Activated T-cell treated with anti-CD3 and anti-CD28 coated beads, Interleukin-2, amount 50 U/mL, for 48 hours (primary cell): ENCODE measurements at places on chromosomes 4 and X.

DNA sequence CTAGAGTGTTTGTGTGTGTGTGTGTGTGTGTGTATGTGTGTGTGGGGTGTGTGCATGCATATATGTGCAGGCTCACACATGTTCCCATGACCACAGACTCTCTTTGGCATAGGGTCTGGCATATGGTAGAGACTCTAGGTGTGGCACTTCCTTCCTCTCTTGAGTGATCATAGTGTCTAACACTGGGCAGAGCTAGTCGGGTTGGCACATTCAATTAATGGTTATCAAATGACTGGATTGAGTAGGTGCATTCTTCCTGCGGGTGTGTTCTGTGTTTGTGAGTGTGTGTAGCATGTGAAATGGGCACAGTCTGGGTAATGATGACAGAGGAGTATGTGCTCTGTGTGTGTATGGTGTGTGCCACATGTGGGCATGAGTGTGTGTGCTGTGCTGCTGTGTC is 106.5 kb downstream of the EFNB1 start:
- DNase-seq, result no peak

GRCh38 chrX:22057667-22058066 is 25.5 kb downstream of the PHEX start:
- no peak for DNase-seq

- DNase-seq, result no peak
Observed at GRCh38 chr4:69078852-69079251, 17.4 kb upstream of the UGT2B7 start.

DNA sequence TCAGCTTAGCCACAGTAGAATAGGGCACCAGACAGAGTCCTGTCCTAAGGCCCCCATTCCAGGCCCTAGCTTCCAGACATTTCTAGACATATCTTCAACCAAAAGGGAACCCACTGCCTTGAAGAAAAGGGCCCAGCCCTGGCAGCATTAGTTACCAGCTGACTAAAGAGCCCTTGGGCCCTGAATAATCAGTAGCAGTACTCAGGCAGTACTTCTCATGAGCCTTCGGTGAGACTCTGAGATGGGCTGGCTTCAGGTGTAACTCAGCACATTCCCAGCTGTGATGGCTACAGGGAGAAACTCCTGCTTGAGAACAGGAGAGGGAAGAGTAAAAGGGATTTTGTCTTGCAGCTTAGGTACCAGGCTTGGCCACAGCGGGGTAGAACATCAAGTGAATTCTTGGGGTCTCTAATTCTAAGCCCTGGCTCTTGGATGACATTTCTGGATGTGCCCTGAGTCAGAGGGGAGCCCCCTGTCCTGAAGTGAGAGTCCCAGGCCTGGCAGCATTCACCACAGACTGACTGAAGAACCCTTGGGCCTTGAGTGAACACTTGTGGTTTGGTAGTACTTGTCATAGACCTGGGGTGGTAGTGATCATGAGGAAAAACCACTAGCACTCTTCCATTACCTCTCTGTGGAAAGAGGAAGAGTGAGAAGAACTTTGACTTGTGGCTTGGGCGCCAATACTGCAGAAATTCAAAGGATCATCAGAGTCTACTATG is 170.1 kb downstream of the ATP10D start:
- DNase-seq, result no peak

GRCh38 chrX:7088968-7089615 is 58.4 kb upstream of the STS start:
- DNase-seq, result peak; percentile 48

- no peak for DNase-seq
Observed at GRCh38 chr4:40020221-40020620, 36.4 kb upstream of the N4BP2 start.

- DNase-seq, result no peak
Observed at GRCh38 chrX:5306654-5307121, 922.0 kb downstream of the NLGN4X start.

DNA sequence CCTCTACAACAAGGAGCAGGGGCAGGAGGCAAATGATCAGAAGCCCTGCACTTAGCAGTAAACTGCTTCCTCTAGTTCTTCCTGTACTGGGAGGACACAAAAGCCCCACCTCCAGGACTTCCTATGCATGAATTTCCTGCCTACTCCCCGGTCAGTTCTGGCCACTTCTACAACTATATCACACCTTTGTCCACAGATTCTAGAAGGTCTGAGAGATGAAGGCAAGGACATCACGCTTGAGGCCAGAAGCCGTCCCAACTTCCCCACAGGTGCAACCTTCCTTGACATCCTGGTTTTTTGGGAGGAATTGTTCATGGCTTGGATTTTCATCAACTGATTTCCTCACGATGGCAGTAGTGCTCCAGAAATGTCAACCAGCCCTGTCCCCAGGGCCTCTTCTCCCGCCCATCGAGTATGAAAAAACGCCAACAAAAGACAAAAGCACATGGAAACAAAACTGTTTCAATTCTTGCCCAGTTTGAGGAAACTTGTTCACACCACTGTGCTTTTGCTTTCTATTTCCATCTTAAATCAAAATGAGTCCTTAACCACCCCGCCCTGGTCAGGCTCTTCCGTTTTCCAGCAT is 206.5 kb upstream of the STK26 start:
- peak; percentile 79 for DNase-seq

- no peak for DNase-seq
Observed at GRCh38 chr4:65007841-65008439, 598.7 kb upstream of the TECRL start.

DNA sequence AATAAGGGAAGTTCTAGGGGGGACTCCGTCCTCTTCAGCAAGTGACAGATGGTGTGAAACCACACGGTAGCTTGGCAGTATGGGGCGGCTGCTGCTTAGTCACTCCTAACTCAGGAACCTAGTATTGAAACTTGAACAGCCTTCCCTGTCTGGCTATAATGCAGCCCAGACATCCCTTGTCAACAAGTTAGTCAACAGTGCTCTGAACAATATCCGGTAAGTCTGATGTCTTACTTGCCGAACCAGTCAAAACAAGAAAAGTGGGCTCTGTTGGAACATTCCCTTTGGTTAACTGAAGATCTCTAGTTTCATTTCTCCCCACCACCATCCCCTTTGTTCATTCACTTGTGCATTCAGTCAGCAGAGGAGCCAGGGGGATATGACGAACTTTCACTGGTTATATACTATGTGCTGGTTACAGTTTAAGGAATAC is 18.7 kb upstream of the CXCL13 start:
- DNase-seq, result peak; percentile 70

- DNase-seq, result peak; percentile 60
Observed at GRCh38 chr4:6198768-6199421, 1.5 kb downstream of the JAKMIP1 start.

GRCh38 chr4:140211693-140212092 is 57.7 kb upstream of the MAML3 start:
- DNase-seq, result no peak

DNA sequence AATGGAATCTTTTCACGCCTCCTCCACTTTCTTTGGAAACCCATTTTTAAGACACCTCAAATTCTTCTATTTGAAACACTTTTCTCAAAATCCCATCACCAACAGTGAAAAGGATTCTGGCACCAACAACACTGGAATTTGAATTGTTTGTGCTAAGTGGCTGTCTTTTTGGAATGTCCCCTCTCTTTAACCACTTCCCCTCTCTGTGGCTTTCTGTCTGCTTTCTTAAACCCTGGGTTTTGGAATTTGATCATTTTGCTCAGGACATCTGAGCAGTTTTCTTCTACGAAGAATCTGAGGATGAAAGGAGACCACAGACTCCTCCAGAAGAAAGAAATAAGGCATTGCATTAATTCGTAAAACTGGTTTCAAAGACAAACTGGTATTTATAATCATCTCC is 89.0 kb downstream of the MXRA5 start:
- DNase-seq, result no peak

DNA sequence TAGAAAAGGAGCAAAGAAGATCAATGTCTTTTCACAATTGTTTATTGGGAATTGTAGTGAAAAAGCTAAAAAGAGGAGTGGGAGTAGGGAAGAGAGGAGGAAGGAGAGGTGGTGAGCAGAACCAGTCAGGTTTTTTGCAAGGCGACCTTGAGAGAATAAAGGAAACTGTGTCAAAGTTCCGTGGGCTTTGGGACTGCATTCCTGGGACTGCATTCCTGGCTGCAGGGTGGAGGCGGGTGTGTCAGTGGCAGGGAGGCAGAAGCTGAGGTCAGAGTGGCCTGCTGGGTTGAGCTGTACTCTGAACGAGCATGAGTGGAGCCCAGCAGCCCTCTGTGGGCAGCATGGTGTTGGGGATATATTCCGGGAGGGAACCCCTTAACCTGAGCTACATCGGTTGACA is 66.8 kb upstream of the UCP1 start:
- no peak for DNase-seq

DNA sequence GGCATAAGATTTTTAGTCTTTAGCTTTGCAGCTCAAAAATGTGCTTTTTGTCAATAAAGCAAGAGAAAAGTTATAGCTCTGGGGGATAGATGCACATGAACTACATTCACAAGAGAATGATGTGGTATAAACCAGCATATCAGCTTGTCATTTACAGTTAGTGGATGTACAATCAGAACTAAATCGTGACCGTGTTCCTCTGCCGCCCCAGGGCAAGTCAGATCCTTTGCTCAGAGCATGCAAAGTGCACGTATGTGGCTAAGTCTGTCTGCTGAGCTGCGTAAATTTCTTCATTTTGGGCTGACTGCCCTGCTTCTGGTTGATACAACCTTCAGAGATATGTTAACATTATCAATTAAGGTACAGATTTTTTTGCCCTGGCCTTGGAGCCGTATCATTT is 9.3 kb downstream of the PGM2 start:
- DNase-seq, result no peak

DNA sequence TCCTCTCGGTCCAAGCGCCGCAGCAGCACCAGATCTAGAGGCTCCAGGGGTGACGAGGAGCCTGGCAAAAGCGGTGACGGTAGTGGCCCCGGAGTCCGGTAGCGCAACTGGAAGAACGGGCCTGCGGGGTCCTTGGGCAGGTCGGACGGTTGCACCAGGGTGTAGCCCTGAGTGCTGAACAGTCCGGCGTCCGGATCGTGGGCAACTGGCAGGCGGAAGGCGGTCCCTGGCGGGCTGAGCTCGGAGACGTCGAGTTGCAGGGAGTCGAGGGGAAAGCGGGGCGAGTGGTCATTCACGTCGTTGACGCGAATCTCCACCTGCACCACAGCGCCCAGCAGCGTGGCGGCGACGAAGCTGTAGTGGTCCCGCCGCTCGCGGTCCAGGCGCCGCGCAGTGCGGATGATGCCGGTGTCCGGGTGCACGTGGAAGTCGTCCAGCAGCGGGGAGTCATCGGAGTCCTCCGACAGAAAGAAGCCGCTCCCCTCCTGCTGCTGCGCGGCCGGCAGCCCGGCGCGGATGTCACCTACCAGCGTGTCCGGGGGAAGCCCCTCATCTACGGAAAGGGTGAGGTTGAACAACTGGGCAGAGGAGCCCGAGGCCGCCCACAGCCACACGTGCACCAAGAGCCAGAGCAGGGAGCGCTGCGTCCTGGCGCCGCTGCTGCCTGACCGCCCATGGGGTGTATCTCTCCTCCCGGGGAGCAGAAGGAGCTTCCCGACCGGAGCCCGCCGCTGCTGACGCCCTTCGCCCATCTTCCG is 837 bp downstream of the DCHS2 start:
- DNase-seq, result peak; percentile 35

- DNase-seq, result no peak
Observed at GRCh38 chr4:10316851-10317250, 140.4 kb downstream of the ZNF518B start.

GRCh38 chrX:38754818-38755718 is 46.2 kb upstream of the MID1IP1 start:
- DNase-seq, result no peak

- DNase-seq, result peak; percentile 67
Observed at GRCh38 chr4:56976837-56977320, 527 bp downstream of the NOA1 start.

DNA sequence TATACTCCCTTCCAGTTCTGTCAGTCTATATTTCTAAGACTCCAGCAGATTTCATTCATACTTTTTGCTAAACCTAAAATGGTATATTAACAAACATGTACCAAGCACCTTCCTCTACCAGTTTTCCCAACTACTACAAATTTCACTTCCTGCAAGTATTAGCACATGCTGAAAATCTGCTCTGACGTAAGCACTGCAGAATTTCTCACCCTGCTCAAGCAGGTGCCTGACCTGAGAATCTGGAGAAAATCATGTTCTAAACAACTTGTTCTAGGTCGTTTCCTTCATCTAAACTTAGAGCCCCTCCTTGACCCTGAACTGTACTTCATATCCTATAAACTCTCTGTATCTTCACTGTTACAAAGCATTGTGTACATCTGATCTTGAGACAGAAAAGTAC is 380.7 kb upstream of the NOCT start:
- no peak for DNase-seq

- no peak for DNase-seq
Observed at GRCh38 chr4:25859429-25860148, 3.2 kb downstream of the SEL1L3 start.

GRCh38 chrX:52271206-52271605 is 86.5 kb downstream of the MAGED4 start:
- DNase-seq, result no peak

DNA sequence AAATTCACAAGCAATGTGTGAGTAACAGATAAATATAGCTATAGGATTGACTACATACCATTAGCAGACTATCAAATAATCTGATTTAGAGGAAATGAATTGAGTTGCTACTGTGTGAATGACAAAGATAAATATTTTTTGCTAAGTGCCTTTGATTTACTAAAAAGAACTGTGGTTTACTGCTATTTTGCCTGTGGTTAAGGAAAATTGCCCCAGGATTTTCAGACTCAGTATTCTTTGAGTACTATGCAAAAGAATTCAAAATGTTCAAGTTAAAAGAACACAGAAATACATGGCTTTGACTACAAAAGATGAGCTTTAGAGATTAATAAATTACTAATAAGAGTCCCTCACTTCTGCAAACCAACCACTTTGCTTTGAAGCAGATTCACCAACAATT is 853.8 kb downstream of the ADGRL3 start:
- no peak for DNase-seq

DNA sequence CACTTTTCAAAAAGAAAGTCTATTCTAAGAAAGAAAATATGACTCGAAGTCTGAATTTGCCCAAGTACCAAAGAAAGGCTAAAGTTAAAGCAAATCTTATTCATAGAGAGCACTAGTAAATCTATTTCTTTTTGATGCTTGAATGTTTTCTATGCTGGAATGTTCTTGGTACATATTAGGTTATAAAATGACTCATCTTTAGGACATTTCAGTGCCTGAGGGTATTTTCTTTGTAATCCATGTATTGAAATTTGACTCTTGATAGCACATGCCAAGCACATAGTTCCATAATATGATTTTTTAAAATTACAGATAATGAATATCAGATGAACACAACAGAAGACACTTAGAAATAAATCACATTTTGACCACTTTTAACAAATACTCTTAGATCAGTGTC is 232.8 kb downstream of the TRIML1 start:
- no peak for DNase-seq

GRCh38 chrX:123267220-123267619 is 83.1 kb downstream of the GRIA3 start:
- DNase-seq, result no peak
